K562 (cell line): ENCODE measurements at places on chromosomes 6 and 20. TPM values are rescaled to one million over a fixed set of nuclear protein-coding genes. Genes with fewer than 3 reads are reported as not detected.

EZR gene
- polyA plus RNA-seq, result 91.5 and 114 TPM in 2 replicates

RSPH9 gene
- not detected in 2 replicates for polyA plus RNA-seq

BPIFB3 gene
- not detected in 2 replicates for polyA plus RNA-seq

ZKSCAN4 gene
- polyA plus RNA-seq, result 4.1 and 4.7 TPM in 2 replicates

SULF2 gene
- not detected in 2 replicates for polyA plus RNA-seq

ACTR5 gene
- polyA plus RNA-seq, result 17.7 and 17.9 TPM in 2 replicates

HTR1E gene
- polyA plus RNA-seq, result not detected in 2 replicates

GPR6 gene
- polyA plus RNA-seq, result not detected in 2 replicates

PNRC1 gene
- polyA plus RNA-seq, result 2.5 and 4.0 TPM in 2 replicates

MEP1A gene
- polyA plus RNA-seq, result not detected in 2 replicates

PNISR gene
- polyA plus RNA-seq, result 188 and 206 TPM in 2 replicates

MEI4 gene
- polyA plus RNA-seq, result not detected in 2 replicates

DPPA5 gene
- not detected in 2 replicates for polyA plus RNA-seq

PPP1R10 gene
- 26.8 and 30.4 TPM in 2 replicates for polyA plus RNA-seq

C20orf141 gene
- polyA plus RNA-seq, result not detected in 2 replicates

SLC17A2 gene
- polyA plus RNA-seq, result not detected in 2 replicates

DNA sequence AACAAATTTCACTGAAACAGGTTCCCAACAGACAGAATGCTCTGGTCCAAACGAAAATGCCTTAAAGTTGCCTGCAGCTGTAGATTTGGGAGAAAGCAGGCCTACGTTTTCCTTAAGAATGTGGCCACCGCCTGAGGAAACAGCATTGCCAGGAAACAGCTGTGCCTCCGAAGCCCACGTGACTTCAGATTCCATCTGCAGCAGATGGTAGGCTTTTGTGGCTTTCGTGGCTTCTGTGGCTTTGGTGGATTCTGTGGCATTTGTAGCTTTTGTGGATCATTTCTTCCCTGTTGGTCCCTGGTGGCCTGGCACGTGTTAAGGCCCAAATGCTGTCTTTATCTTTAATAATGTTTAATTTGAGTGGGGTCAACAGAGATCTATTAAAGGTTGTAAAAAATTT is 222.9 kb downstream of the TTLL2 start:
- no peak for DNase-seq

- peak; percentile 73 for DNase-seq
Measured at GRCh38 chr20:45944151-45944964, 9.9 kb downstream of the PCIF1 start.

DNA sequence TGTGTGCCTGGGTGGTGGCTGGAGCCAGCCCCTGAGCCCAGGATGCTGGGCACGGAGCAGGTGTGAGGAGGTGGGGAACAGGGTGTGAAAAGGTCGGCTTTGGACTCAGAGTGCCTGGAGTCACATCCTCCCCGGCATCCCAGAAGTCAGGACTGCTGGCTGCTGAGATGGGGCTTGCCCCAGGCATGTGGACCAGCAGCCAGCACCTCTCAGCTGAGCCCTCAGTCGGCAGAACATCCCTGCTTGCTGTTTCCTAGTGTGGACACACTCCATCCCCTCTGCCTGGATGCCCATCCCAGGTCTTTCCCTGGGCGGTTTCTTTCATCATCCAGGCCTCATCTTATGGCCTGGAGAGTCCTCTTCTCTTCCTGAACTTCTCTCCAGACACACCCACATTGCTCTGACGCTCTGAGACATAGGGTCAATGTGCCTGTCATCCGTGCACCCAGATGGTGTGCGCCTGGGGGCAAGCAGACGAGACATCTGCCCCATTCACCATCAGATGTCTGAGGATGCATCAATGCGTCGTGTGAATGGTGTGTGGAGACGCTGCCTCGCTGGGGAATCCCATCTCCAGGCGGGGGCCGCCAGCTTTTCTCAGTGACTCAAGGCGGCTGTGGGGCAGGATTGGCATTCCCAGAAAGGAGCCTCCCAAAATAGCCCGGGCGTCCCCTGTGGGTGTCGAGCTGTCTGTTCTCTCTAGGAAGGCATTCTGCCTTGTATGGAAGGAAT is 104.2 kb downstream of the SYCP2 start:
- no peak for DNase-seq

DNA sequence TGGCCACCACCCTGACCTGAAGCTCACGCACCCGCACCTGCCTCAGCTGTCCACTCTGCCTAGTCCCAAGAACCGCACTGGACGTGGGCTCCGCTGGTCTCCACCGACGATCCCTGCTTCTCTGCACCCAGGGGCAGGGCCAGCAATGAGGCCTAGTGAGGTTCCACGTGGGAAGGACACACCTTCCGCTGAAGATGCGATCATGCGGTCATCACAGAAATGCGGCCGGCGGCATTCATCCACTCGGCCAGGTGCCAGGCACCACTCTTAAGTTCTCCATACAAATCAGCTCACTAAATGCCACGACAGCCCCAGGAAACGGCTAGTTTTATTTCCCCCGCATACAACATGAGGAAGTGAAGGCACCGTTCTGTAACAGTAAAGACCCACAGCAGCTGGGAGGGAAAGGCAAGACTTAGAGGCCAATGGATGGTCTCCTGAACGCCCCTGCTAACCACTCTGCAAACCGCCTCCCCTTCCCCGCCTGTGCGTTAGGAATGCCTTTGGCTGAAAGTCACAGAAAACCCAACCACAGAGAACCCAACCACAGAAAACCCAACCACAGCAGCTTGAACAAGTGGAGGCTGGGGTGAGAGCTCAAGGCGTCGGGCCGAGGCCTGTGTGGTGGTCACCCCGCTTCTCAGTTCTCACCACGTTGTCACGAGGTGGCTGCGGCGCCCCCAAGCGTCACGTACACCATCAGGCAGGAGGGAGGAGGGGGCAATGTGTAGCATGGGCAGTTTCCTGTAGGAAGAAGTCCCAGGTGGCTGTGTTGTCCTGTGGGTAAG is 204.4 kb downstream of the TAF4 start:
- DNase-seq, result no peak

DNA sequence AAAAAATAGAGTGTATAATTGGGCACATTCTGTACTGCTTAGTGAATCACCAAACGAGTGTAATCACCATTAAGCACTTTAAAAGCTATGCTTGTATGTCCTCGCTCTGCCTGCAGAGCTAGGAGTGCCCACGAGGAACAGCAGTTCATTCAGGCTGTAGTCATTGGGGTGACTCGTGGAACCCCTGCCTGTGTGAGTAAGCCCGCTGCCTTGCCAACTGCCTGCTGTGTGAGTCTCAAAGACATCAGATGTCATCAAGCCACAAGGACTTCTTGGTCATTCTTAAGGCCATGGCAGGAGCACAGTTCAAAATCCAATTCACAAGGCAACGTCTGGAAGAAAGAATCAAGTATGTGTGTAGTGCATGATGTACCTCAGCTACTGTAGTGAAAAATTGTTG is 60.4 kb downstream of the FOXO3 start:
- no peak for DNase-seq

- DNase-seq, result no peak
Measured at GRCh38 chr6:35048631-35049083, 92.5 kb downstream of the TCP11 start.

- no peak for DNase-seq
Measured at GRCh38 chr6:55601120-55601519, 22.1 kb upstream of the HMGCLL1 start.

DNA sequence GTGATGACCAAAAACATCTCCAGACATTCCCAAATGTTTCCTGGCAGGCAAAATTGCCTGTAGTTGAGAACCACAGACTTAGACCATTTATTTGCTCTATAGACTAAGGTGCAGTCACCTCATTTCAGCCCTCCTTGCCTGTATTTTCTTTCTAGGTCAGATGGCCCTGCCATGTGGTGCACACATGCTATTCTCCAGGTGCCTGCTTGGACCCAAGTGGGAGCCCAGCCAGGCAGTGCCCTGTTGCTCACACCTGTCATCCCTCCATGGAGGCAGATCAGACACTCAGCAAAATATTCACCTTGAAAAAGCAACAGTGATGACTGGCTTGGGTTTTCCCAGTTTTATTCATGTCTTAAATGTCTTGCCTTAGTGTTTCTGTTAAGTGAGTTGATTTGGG is 311.4 kb downstream of the TFAP2C start:
- no peak for DNase-seq

- no peak for DNase-seq
Measured at GRCh38 chr6:57222743-57223077, 603 bp upstream of the RAB23 start.

DNA sequence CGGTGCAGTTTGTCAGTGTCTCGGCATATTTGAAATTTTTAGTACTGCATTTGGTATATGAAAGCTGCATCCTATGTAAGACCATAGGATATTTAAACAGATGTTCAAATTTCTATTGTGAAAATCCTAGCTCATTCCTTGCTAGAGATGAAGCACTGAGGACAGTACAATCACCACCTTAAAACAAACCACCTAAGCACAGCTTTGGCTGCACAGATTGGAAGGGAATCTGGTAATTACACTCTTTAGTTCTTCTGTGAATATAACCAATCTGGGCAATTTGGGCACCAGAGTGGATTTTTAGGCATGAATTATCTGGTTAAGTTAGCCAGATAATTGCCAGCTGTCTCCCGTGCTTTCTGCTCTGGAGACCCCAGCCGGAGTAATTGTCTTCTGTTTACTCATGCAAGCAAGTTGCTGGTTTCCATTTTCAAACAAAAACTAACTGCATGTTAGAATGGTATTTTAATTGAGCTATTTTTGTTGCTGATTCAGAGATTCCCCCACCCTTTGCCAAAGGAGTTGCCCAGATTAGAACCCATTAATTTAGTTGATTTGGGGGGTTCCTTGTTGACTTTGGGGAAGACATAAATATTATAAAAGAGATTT is 36.9 kb downstream of the E2F3 start:
- no peak for DNase-seq

DNA sequence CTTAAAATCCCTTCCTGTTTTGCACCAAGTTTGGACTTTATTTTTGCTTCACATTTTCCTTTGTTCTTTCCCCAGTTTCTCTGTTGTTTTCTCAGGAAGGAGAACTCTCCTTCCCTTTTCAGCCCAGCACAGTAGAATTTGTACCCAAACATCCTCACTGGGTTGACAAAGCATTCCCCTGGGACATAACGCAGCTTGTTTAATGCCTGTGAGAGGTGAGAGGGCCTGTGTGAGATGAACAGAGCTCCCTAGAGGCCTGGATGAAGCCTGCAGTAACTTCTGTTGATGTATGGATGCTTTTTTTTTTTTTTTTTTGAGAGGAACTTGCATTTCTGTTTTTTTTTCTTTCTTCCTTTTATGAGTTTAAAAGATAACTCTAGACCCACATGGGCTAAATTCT is 104.9 kb upstream of the SLC22A23 start:
- no peak for DNase-seq
